ENCODE measurements at places on chromosomes 11 and 22.

DNA sequence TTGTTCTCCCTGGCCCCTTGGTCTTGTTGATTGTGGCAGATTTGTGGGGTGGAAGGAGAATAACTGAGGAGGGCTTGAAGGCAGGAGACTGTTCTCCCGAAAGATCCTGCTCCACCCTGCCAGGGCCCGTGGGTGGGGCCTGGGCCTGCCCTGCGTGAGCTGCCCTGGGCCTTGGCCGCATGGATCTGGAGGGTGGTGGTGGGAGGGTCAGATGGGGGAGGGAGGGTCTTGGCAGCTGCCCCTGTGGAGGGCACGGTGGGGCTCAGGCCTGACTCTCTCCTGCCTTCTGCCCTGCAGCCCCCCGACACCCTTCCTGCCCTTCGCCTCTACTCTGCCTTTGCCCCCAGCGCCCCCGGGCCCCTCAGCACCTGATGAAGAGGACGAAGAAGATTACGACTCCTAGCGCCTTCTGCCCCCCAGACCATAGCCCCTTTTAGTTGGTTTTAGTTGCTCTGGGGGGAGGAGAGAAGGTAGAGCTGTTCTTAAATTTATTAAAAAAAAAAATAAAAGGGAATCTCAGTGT lies 1.9 kb downstream of the DRAP1 start:
- DNase-seq: peak; percentile 49

DNA sequence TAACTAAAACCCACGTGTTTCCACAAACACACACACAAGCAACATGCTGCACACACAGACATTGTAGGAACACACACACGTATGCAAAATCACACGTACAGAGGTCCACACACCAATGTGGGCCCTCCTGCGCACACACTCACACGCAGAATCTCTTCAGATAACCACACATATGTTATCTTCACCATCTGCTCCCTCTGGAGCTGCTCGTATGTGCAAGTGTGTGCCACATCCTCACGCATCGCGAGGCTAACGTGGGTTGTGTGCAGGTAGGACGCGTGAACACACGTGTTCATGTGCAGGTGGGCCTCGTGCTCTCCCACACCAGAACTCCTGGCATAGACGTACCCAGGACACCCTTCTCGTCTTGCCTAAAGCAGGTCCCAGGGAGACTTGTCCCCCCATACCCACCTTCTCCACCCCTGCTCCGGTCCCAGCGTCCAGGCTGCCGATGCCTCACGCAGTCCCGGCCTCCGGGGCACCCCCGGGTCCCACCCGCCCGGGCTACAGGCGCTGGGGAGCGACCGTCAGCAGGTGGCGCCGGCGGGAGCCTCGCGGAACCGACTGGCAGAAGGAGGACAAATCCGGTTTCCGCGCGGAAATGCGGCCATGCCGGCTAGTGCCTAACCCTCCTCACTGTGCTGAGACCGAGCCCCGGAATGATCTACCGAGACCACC lies 10.3 kb upstream of the IGSF9B start:
- DNase-seq: peak; percentile 40

- no peak for DNase-seq
These were observed 15.6 kb upstream of the SYT13 start for GRCh38 chr11:45301537-45302246.

DNA sequence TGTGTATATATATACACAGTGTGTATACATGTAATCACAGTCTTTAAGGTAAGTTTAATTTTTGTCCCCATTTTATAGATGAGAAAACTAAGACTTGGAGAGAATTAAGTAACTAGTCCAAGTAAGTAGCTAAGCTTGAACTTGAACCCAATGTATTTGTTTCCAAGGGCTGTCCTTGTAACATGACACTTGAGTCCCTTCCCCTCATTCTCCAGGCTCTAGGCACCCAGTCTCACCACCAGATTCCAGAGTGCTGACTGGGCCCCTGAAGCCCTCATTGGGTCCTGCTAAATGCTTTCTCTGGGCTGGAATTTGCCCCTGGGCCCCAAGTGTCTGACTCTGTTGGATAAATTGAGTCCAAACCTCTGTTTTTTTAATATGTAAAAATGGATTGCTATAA lies 45.5 kb downstream of the ADM start:
- DNase-seq: peak; percentile 56

DNA sequence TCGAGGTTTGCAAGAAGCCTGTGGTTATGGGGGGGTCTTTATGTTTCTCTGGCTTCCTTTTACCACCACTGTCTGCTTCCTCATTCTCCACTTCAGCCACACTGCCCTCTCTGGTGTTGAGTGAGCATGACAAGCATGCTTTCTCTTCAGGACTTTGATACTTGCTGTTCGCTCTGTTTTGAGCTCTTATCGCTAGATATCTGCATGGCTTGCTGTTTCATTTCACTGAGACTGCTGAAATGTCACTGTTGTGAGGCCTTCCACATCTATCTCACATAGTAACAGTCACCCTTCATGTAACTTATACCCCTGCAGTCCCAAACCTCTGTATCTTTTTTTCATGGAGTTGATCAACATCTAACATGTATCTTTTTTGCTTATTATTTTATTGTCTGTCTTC lies 59.8 kb downstream of the TMEM135 start:
- peak; percentile 29 for DNase-seq

DNA sequence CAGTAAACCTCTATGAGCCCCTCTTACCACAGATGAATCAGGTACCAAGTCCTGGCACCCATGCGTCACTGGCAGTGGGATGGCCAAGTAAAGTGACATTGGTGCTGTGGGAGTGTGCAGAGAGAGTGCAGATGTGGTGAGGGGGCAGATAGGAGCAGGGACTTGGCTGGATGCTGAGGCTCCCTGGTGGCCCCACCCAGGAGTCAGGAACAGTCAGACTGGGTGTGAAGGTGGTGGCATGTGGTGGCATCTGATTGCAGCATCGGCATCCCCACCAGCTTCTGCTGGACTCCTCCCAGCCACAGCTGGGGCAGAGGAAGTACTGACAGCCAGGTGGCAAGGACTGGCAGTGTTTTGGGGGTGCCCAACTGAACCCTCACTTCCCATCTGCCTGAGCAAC lies 11.4 kb downstream of the DGAT2 start:
- DNase-seq: no peak

GRCh38 chr11:113276466-113276865 lies 37.9 kb upstream of the TTC12 start:
- no peak for DNase-seq

GRCh38 chr22:38067761-38068360 lies 10.7 kb downstream of the PICK1 start:
- no peak for DNase-seq

GRCh38 chr11:77046060-77046501 lies 11.9 kb downstream of the B3GNT6 start:
- peak; percentile 50 for DNase-seq

GRCh38 chr22:41823797-41824196 lies 9.1 kb upstream of the SREBF2 start:
- no peak for DNase-seq

- DNase-seq: peak; percentile 90
These were observed 204.4 kb downstream of the ADAMTS15 start for GRCh38 chr11:130652671-130653335.

GRCh38 chr22:22681221-22681739 lies 36.9 kb downstream of the GGTLC2 start:
- DNase-seq: peak; percentile 51

DNA sequence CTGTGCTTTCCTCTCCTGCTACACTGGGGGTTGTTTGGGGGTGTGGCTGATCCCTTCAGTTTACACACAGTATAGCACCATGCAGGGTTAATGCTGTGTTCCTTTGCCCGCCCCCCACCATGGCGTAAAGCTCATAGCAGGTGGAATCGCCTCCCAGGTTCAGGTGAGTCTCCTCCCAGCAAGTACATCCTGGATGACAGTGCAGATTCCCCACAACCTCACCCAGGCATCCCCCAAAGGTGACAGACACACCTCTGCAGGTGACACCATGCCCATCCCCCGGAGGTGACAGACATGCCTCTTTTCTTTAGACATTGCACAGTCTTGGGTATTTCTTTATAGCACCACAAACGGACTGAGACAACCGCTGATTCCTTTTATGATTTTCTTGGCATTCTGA lies 343.7 kb downstream of the BRD1 start:
- no peak for DNase-seq

- peak; percentile 66 for DNase-seq
These were observed 563 bp downstream of the BID start for GRCh38 chr22:17773606-17774205.

GRCh38 chr11:30203850-30204249 lies 27.0 kb upstream of the FSHB start:
- DNase-seq: no peak

GRCh38 chr11:47946682-47947559 lies 33.4 kb upstream of the PTPRJ start:
- peak; percentile 98 for DNase-seq

GRCh38 chr22:23684026-23684425 lies 6.8 kb upstream of the RGL4 start:
- no peak for DNase-seq

DNA sequence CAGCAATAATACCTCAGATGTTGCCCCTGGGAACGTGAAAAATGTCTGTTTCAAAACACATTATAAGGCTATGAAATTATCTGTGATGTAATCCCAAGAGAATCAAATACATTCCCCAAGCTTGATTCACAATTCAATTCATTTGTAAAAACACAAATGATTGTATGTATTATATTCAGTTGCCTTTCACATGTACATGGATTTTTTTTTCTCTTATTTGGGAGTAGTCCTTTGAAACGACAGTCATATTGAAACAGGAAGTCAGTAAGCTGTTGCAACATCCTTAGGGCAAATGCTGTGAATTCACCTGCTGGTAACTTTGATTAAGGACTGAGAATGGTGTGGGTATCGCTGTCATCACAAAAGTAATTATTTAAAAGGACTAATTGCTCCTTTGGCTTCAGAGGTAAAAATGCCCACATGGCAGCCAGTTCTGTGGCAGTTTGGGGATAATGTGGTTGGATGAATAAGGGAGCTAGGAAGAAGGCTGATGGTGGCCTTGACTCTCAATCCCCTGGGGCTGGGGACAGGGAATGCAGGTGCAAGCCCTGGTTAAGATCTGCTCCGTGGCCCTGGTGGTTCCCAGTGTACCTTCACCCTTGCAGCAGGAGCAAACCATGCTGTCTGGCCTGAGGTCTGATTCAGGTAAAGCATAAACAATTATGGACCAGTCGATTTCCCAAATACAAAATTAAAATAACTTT lies 13.2 kb downstream of the EHF start:
- DNase-seq: peak; percentile 36

- no peak for DNase-seq
These were observed 33.4 kb upstream of the CTTN start for GRCh38 chr11:70364745-70365543.

- no peak for DNase-seq
These were observed 112.9 kb upstream of the TMEM45B start for GRCh38 chr11:129702410-129703398.

- no peak for DNase-seq
These were observed 114.5 kb upstream of the MTNR1B start for GRCh38 chr11:92854952-92855351.

DNA sequence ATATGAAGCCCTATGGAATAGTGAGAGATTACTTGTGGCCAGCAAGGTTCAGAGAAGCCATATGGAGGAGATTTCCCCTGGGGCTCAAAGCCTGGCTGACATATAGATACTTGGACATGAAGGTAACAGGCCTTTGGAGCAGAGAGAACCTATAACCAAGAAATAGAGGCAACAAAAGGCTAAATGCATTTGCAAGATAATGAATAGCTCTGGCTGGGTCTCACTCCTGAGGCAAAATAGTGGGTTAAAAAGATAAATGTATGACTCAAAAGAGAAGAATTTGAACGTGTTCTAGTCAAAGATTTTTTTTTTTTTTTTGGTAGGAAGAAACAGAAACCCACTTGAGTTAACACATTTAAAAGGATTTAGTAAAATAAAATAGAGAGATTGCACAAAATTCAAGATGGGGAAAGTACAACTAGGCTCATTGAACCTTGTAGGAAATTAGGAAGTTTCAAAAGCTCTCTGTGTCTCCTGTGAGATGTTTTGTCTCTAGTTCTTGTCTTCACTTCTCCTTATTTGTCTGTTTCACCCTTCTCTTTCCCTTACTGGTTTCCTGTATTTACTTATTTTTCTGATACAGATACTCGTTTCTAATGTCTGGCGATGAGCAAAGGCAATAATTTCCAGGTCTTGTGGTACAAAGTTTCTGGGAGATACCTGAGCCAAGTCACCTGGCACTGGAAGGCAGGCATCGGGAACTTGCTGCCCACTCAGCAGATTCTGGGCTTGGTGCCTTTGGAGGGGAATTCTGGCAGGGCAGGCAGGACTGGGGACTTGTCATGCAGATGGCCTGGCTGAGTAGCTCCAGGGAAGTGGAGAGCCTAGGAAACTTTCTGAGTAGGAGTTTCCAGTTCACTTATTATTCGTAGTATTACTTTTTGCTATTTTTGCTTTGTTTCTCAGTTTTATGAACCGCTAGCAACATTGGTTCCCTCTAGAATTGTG lies 49.2 kb upstream of the SESN3 start:
- DNase-seq: peak; percentile 27

DNA sequence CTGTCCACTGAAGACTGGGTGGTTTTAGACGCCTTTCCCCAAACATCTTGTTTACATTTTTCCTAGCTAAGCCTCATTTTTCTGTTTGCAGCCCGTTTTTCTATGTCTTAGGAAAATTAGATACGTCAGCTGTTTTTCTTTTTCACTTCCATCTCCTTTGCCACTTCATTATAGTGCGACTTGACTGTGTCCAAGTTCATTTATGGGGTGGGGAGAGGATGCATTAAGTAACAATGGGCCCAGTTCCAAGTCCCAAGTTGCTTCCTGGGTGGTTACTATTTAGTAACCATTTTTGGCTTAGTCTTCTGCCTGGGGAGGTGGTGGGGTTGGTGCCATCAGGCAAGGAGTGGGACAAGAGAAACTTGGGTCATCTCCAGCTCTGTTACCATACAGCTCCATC lies 83.0 kb downstream of the TRAF6 start:
- DNase-seq: peak; percentile 18

DNA sequence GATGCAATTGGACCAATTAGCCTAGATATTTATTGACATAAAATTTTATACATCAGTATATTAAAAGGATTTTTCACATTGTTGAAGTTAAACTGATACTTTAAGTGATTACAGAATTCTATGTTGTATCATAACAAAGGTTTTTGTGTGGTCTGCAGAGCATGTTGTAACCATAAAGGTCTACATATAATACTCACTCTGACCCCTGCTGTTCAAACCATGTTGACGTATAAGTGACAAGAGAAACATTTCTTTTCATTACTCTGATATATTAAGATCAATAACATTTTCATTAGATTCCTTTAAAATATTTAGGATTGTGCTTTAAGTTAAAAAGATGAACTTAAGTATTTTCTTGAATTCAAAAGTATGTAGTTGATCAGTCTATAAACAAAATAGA lies 63.9 kb downstream of the GAS2 start:
- peak; percentile 7 for DNase-seq

DNA sequence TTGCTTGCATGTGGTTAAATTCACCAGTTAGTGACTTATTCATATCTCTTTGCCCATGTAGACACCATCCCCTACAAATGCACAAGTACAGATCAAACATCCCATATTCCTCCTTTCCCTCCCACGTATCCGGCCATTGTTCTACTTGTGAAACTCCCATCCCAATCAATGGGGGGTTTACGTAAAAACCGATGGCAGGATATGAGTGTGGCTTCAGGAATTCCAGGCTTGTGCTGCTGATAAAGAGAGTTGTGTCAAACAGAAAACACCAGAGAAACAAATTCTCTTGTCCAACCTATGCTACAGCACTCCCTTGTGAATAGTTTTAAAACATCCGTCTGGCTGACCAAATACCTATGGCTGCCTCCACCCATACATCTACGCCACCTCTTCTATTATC lies 15.5 kb downstream of the FLI1 start:
- DNase-seq: peak; percentile 82

GRCh38 chr11:118252688-118253087 lies 523 bp upstream of the MPZL3 start:
- DNase-seq: no peak

- no peak for DNase-seq
These were observed 43.2 kb downstream of the FLRT1 start for GRCh38 chr11:64078905-64079304.

GRCh38 chr22:21055880-21056319 lies 10.2 kb downstream of the LRRC74B start:
- no peak for DNase-seq
